ENCODE measurements at places on chromosomes 6 and 20.
A peak's percentile ranks its signal among the peaks of the same experiment; 100 is the strongest.

GRCh38 chr6:31908791-31909190, 6.9 kb upstream of the ZBTB12 start:
- DNase-seq, result peak; percentile 26

DNA sequence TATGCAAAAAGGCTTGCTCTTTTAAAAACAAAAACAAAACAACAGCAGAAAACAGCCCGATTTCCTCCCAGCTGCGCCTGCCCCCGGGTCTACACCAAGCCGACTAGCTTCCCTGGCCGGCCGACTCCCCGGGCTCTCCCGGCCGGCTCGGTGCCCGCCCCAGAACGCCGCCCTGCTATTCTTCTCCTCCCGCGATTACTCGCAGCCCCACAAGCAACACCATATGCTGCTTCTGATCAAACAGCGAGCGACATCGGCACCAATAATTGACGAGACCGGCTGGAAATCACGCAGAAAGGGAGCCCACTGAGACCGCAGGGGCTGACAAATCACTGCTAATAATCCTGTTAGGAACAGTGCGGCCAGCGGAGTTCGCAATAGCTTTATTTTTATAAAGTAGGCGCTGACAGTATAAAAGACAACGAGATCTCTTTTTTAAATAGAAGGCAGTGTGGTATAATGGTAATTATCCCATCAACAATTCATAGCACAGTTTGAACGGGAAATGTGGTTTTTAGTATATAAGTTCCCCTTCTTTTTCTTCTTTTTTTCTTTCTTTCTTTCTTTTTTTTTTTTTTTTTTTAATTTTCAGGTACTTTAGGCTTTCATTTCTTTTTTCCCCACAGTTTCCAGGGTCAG, 3.3 kb downstream of the SIM1 start:
- no peak for DNase-seq

- DNase-seq, result peak; percentile 73
These were observed 15.5 kb downstream of the CCDC167 start for GRCh38 chr6:37483917-37484785.

GRCh38 chr6:1558388-1558787, 51.3 kb upstream of the FOXC1 start:
- DNase-seq, result no peak

- no peak for DNase-seq
These were observed 120.4 kb downstream of the BCAS1 start for GRCh38 chr20:53950031-53950430.

DNA sequence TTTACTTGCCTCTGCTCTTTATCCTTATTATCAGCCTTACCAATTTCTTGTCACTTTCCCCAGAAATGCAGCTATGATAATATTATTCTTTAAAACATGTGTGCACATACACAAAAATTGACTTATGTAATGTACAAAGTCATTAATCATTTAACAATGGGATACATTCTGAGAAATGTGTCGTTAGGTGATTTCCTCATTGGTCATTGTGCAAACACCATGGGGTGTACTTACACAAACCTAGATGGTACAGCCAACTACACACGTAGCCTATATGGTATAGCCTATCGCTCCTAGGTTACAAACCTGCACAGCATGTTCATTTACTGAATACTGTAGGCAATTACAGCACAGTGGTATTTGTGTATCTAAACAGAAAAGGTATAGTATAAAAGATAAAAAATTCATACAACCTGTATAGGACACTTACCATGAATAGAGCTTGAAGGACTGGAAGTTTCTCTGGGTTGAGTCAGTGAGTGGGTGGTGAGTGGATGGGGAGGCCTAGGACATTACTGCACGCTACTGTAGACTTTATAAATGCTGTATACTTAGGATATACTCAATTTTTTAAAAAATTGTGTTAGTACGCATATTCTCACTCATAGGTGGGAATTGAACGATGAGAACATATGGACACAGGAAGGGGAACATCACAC, 56.9 kb downstream of the HIVEP1 start:
- no peak for DNase-seq

DNA sequence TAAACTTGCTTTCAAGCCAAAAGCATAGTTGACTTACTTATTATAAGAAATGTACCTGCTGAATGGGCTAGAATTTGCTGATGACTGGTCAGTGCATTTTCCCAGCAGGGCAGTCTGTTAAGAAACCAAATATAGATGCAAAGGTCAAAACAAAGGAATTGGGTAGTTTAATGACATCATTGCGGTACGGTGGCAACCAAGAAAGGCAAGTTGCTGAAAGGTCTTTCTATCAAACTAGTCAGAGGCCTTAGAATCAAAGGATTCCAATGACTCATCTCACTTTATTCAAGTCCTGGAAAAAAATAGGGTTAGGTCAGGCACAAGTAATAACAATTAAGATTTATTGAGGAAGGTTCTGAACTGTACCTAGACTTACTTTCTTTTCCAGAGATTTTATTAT, 76.4 kb downstream of the KIZ start:
- no peak for DNase-seq

DNA sequence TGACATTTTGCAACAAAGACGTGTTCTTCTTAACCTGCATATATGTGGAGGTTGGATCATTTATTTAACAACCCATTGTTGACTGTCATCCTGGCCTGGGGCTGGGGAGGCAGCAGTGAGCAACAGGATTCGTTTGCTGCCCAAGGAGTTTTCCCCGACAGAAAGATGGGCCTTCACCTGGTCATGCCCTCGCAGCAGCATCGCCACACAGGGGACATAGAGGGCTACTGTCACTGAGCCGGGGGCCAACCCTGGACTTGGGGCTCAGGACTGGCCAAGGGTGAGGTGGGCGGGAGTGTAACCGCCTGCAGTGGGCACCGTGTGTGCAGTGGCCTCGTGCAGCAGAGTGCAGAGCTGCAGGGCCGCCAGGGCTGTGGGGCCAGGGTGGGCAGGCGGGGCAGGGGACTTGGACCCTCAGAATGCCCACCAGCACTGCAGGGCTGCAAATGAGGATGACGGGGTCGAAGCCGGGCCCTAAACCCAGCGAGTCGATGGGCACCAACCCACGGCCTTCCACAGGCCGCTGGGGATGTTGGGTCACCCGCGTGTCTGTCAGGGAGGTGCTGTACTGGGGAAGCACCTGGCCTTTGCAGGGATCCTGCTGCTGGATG, 11.8 kb downstream of the DUSP22 start:
- DNase-seq, result peak; percentile 23

DNA sequence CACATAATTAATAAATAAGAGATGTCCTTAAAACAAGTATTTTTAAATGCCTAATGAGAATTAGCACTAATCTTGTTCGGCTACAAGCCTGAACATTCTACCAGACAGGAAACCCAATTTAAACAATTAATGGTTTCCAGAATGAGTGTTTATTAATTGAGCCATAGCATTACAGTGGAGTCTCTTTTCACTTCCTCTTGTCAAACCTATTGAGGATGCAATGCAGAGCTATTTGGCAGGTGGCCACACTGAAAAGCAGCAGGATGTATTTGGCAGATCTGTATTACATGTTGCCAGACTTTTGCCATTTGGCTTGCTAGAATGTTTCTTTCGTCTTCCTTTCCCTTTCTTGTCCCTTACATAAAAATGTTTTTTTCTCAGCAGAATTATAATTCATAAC, 475.2 kb upstream of the MARCKS start:
- no peak for DNase-seq

DNA sequence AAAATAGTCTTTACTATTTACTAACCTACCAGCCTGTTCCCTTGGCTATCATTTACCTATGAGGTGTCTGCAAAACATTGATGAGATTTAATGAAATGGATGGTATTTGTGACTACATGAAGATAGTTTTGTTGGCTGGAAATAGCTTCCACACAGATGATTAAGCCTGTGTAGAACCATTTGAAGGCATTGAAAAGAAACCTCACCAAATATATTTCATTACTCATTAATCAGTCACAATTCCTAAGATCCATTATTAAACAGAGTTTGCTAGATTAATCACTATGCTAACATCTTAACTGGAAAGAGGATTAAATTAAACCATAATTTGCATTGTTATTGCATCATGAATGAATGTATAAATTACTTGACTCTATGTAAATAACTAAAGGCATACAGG, 560.3 kb downstream of the BMP2 start:
- DNase-seq, result no peak

DNA sequence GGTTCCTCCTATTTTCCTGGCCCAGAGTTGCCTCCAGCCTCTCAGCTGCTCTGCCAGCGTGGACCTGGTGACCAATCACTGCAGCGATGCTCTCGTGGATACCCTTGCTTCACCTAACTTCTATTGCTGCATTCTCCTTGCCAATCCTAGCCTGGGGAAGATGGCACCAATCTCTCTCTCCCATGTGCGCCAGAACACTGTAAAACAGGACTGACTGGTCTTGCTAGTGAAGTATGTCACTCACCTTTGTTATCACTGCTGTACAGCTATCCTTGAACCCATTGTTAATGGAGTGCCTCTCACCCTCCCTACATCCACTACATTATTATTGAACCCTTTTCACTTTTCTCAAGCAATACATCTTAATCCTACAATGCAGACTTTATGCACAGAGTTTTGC, 80.1 kb downstream of the LYRM4 start:
- no peak for DNase-seq

- peak; percentile 76 for DNase-seq
These were observed 4.2 kb upstream of the NCR3 start for GRCh38 chr6:31597006-31597405.

- DNase-seq, result no peak
These were observed 48.8 kb downstream of the CTCFL start for GRCh38 chr20:57476084-57476526.

DNA sequence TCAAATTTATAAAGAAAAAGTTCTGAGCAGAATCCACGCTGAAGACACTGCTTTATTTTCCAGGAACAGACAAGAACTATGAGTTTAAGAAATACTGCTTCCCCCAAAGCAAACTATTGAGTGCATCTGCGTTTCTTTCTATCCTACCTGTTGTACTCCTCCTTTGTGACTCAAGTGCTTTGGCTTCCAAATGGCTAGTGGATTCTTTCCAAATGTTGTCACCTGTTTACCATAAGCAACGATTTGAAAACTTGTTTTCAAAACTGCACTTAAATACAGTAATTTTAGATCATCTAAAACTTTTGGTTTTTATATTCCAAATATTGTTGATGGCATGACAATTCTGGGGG, 9.5 kb downstream of the PXDC1 start:
- DNase-seq, result no peak

GRCh38 chr20:31721408-31722256, 1.0 kb downstream of the BCL2L1 start:
- DNase-seq, result peak; percentile 24

DNA sequence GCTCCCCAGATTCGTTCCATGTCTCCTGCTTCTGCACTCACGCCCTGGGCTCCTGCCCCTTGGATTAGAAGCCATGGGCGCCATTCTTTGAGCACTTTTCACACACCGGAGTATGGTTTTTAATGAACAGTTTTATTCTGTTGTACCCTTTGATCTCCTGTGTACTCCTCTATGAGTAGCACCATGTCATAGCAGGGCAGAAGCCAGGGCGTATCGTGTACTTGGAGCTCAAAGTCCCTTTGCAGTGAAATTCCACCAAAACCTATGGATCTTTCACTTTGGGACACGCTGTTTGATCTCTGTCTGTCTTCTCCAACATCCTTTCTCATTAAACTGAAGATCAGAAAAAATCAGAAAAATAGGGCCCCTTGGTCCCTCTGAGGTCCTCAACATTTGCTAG, 275.3 kb downstream of the NRN1 start:
- no peak for DNase-seq

GRCh38 chr6:37173493-37174195, 3.7 kb downstream of the PIM1 start:
- no peak for DNase-seq

GRCh38 chr20:18058661-18059467, 1.1 kb upstream of the OVOL2 start:
- no peak for DNase-seq

GRCh38 chr20:43508106-43508505, 609 bp downstream of the L3MBTL1 start:
- DNase-seq, result peak; percentile 51

GRCh38 chr20:14580418-14581074, 243.1 kb upstream of the FLRT3 start:
- no peak for DNase-seq

DNA sequence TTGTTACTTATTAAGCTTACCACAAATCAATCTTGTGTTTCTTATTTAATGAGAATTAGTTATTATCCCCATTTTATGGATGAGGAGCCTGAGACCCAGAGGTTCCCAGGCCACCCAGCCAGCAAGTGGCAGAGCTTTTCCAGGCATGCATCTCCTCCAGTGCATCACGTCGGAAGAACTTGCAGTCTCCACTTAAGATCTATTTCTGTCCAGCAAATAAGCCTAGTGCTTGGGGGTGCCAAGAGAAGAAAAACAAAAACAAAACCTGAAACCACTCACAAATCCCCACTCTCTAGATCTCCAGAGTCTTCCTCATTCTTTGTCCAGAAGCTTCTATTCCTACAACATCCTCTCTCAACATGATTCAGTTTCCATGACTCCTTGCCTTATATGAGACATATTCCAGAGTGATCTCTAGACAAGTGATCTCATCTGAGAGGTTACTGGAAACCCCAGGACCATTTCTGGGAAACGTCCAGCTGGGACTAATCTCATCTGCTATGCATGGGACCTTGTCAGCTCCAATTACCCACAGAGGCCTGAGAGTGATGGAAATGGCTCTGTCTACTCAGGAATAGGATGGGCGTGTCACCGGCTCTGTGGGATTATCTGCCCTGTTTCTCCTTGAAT, 4.1 kb downstream of the GUCA1B start:
- no peak for DNase-seq

DNA sequence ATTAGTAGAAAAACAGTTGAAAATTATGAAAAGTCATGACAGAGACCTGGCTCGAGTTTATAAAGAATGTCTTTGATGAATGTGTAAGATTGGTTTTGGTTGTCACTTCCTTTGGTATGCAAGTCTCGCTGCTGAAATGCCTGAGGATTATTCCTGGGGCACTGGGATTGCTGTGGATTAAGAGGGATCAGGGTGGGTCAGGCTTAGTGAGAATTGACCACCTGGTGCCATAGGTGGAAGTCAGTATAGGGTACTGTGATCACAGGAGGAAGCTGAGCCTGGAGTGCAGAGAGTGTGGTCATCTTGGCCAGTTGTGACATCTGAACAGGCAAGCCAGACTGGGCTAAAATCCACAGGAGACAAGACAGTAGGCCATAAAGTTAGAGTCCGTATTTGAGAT, 34.9 kb downstream of the CEP43 start:
- no peak for DNase-seq

- DNase-seq, result no peak
These were observed 2.4 kb downstream of the GTSF1L start for GRCh38 chr20:43724383-43724782.

DNA sequence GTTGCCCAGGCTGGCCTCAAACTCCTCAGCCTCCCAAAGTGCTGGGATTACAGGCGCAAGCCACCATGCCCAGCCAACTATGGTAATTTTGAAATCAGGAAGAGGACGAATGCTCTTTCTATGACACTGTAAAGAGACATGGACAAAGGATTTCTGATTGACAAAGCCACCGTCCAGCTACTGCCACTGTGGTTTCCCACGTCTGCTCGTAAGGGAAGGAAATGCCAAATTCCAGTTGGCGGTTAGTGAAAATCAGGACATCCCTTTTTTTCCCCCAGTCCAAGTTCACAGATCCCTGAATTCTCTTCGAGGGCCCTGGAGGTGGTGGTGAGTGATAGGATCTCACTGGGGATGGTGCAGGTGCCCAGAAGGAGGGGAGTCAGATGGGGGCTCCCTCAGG, 31.2 kb downstream of the SNAI1 start:
- no peak for DNase-seq

Measured in K562 (cell line).